Nephron progenitor cell (in vitro differentiated cells): ENCODE measurements at places on chromosomes 12 and 14.

GRCh38 chr14:91729756-91730155 lies 2.1 kb downstream of the CATSPERB start:
- DNase-seq, result no peak
- H3K4me3 ChIP-seq, result no peak overlapping the region
- no peaks in the 10 kb centered on the region for H3K36me3 ChIP-seq
- peaks cover 2% of the 10 kb centered on the region for H3K27me3 ChIP-seq
- H3K27ac ChIP-seq, result no peak overlapping the region
- peaks cover 15% of the 10 kb centered on the region for H3K4me1 ChIP-seq

GRCh38 chr12:119826661-119827445 lies 50.3 kb downstream of the CIT start:
- no peak for DNase-seq
- peaks cover 80% of the 10 kb centered on the region for H3K36me3 ChIP-seq
- no peaks in the 10 kb centered on the region for H3K27me3 ChIP-seq
- H3K4me1 ChIP-seq, result no peaks in the 10 kb centered on the region
- H3K27ac ChIP-seq, result peak overlapping the region; percentile 6

DNA sequence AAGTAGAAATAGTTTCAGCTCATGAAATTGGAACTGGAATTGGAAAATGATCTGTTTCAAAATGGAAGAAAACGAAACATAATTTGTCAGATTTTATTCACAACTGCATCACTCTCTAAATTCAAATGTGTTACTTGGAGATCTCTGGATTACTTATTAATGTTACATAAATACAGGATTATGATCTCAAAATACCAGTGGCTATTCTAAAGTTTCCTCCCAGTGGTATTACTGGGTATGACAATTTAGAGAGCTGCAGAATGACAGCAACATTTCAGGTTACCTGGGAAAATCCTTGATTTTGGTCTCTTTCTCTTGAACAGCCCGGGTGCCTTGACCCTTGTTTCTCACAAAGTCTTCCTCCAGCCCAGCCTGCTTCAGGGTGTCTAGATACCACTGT lies 14.2 kb downstream of the FAM161B start:
- H3K4me1 ChIP-seq, result peaks cover 12% of the 10 kb centered on the region
- H3K27ac ChIP-seq, result no peak overlapping the region
- H3K4me3 ChIP-seq, result no peak overlapping the region
- no peaks in the 10 kb centered on the region for H3K27me3 ChIP-seq
- no peak for DNase-seq

DNA sequence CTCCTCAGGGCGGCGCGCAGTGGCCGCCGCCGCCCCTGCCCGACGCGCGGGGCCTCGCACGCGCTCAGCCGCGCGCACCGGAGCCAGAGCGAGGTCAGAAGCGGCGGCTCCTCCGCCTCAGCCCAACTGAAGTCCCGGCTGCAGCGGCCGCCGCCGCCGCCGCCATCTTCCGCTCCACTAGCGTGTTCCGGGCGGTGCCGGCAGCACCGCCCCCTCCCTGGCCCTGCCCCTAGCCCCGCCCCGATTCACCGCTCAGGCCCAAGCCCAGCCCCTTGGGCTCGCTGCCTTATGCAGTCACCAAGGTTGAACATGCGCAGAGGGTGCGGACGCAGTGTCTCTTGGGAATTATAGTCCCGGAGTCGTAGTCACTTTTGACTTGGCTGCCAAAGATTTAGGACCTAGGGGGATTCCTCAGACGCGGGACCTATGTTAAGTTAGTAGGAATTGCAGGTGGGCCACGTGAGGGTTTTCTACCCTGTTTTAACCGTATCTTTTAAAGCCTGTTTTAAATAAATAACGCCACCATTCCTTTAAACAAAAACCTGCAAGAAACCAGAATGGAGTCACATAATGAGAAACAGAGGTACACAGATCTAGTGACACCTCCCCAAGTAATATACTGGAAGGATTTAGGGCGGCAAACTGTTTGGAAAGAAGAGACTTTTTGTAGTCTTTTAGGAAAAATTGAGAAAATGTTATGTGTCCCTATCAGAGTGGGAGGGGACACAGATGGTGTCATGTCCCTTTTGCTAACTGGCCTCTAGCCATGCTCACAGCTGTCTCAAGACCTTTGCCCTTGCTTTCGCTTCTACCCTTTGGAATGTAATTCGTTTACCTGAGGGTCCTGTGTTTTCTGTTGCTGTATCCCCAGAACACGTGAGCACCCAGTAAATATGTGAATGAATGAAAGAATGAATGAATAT lies at the start of gene PPTC7:
PPTC7 (minus strand) TSS at position 182 of the 923 bp plus-strand sequence. CDS start 287 bp downstream, outside the sequence.
- H3K36me3 ChIP-seq, result peaks cover 5% of the 10 kb centered on the region
- peak within 1 kb of the TSS; percentile 90 for H3K4me3 ChIP-seq
- peaks cover 40% of the 10 kb centered on the region for H3K4me1 ChIP-seq
- peak; percentile 98 for DNase-seq
- peaks cover 21% of the 10 kb centered on the region for H3K27me3 ChIP-seq

GRCh38 chr14:105746124-105746514 lies 219.7 kb downstream of the TMEM121 start:
- H3K36me3 ChIP-seq, result no peaks in the 10 kb centered on the region
- H3K4me1 ChIP-seq, result no peaks in the 10 kb centered on the region
- no peak for DNase-seq
- H3K27me3 ChIP-seq, result no peaks in the 10 kb centered on the region

DNA sequence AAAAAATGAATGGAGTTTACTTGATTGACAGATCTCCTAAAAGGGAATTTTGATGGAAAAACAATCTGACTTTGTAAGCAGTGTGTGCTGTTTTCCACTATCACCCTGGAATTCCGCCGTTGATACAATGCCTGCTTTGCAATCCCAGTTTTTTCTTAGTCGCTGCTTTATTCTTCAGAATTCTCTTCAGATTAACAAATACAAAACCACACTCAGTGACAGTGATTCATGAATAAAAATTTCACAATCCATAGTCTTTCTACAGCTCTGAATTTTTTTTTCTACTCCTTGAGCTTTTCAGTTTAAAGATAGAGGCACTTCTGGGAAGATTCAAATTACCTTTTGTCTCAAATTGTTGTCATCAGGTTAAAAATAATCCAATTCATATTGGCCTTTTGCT lies 44.6 kb upstream of the KITLG start:
- H3K4me1 ChIP-seq, result no peaks in the 10 kb centered on the region
- no peak overlapping the region for H3K4me3 ChIP-seq
- DNase-seq, result no peak

DNA sequence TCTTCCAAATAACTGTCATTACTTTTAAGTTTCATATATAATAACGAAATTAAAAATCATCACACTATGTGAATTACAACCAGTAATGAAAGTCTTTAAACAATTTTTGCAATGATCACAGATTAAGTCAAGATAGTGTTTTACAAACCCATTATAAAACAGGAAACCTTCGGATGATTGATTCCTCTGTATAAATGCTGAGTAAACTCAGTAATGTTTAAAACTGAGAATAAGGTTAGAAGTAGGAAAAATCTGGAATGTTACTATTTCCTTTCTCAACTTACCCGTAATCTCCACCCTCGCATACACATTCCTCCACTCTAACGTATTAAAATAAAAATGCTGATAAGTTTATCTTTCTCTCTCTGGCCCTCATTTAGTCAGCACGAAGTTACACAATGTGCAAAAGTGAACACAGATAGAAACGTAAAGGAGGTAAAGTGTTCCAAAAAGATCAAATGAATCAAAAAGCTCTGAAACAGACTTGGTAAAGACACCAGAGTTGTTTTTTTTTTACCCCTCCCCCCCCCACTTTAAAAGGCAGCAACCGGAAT lies 1.6 kb downstream of the ZFC3H1 start:
- peaks cover 24% of the 10 kb centered on the region for H3K4me1 ChIP-seq
- H3K27ac ChIP-seq, result peak overlapping the region; percentile 57

- H3K4me1 ChIP-seq, result no peaks in the 10 kb centered on the region
- DNase-seq, result peak; percentile 35
- no peaks in the 10 kb centered on the region for H3K36me3 ChIP-seq
- H3K27ac ChIP-seq, result no peak overlapping the region
Observed at GRCh38 chr12:18320036-18320617, 58.8 kb downstream of the PIK3C2G start.
